ENCODE measurements at places on chromosomes 2 and 18. TPM values are rescaled to one million over a fixed set of nuclear protein-coding genes. Genes with fewer than 3 reads are reported as not detected.

The TRAF3IP1 gene
- total RNA-seq, result 6.3 TPM

The DHRS9 gene
- not detected for total RNA-seq

The NXPH2 gene
- total RNA-seq, result not detected

The SLC9A4 gene
- total RNA-seq, result not detected

The ERFE gene
- total RNA-seq, result 7.0 TPM

The DDX1 gene
- 67.1 TPM for total RNA-seq

All from subcutaneous preadipocyte (primary cell).